ENCODE measurements at places on chromosomes 11 and 22.

GRCh38 chr11:85874265-85874664 lies 19.1 kb downstream of the CCDC83 start:
- no peak for DNase-seq

GRCh38 chr22:49768077-49768910 lies 59.4 kb downstream of the BRD1 start:
- DNase-seq, result no peak

DNA sequence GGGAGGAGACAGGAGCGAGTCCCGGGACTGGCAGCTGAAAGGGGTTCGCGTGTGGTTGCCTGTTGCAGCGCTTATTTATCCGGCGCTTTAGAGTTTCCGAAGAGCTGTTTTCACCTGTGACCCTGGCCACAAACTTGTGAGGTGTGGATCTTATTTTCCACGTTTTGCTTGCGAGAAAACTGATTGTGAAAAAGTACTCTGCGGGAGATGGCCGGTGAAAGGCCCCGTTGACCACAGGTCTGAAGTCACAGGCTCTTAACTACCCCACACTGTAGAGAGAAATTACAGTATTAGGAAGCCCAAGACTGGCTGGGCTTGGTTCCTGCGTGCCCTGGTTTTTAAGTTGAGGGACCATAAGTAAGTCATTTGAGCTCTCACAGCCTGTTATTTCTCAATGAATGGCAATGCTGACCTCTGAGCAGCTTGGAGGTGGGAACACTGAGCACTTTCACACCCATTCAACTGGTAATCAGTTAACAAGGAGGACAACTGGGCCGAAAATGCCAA lies 379 bp upstream of the RAB38 start:
- DNase-seq, result no peak

GRCh38 chr22:48943567-48944432 lies 883.9 kb downstream of the BRD1 start:
- peak; percentile 22 for DNase-seq

DNA sequence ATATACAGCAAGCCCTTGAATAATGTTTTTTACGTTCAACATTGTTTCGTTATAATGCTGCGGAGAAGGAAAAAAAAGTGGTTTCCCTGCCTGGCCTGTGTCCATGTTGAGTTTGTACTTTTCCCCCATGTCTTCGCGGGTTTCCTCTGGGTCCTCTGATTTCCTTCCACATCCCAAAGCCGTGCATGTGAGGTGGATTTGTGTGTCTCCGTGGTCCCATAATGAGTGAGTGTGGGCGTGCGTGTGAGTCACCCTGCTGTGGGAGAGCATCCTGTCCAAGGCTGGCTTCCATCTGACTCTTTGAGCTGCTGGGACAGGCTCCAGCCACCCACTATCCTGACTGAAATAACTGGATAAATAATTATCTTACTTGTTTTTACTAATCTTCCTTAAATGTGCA lies 29.6 kb upstream of the SNX19 start:
- peak; percentile 0 for DNase-seq

GRCh38 chr11:120392793-120393192 lies 56.6 kb downstream of the ARHGEF12 start:
- DNase-seq, result no peak

DNA sequence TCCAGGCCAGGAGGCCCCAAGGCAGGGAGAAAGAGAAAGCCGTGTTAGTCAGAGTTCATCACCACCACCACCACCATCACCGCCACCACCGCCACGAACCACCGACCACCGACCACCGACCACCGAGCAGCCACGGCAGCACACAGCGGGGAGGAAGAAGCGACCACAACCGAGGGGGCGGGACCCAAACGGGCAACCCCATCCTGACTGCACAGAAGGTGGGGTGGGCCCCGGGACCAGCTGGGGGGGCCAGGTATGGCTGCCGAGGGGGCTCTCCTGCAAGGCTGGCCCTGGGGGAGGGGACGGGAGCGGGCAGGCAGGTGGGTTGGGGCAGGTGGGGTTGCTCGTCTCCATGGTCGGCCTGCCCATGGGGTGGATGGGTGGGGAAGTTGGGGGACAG lies 34.2 kb downstream of the SYT7 start:
- no peak for DNase-seq

GRCh38 chr11:120055646-120056045 lies 82.3 kb downstream of the TRIM29 start:
- DNase-seq, result no peak

DNA sequence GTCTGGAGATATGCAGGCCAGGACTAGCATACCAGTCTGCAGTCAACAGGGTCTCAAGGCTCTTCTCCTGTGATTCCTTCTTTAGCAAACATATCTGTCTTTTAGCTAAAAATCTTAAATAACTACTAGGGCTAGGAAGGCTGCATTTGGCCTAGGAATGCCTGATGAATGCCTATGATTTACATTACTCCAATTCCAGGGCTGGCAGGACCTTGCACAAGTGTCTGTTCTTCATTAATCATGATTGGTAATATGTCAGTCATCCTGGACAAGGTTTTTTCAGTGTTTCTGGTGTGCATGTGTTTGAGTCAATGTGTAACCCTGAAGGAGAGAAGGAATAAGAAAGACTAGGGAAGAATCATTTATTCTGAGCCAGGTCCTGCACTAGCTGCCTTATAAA lies 280.5 kb upstream of the NARS2 start:
- DNase-seq, result no peak

- no peak for DNase-seq
Observed at GRCh38 chr11:55503449-55503848, 50.8 kb upstream of the OR4C15 start.

DNA sequence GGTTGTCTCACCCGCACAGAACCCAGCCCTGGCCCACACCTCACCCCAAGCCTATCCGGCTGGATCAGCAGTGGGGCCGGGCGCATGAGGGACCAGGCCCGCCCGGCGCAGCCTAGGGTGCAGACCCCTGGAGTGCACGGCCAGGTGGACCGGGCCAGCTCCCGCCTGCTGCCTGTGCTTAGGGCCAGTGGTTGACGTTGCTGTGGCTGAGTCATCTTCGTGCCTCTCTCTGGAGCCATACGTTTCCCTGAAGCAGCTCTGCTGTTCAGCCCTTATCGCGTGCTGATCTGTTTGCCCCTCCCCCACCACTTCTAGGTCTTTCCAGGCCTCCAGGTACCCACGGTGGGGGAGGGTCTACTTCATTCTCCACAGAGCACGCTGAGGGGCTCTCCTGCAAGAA lies 39.5 kb downstream of the CDKN1C start:
- DNase-seq, result no peak

- no peak for DNase-seq
Observed at GRCh38 chr11:7671347-7672215, 1.7 kb downstream of the CYB5R2 start.

DNA sequence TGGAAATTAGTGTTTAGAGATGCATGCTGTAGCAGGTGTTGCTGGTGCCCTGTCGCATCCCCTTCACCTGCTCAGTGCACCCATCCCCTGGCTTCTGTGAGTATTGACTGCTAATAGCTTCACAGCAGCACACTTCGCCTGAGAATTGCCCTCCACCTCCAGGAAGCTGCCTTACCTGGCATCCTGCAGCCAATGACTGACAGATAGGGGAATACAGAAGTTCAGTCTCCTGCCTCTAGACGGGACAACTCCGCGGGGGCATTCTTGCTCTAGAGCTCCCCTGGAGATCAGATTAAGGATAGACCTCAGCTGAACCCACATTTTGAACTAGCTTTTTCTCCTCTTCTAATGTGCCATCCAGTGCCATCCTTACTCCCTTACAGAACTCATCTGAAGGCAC lies 9.3 kb upstream of the CD3E start:
- DNase-seq, result no peak

GRCh38 chr11:64485074-64485473 lies 105.9 kb upstream of the SLC22A12 start:
- no peak for DNase-seq

GRCh38 chr11:123798513-123799252 lies 7.5 kb downstream of the OR6M1 start:
- DNase-seq, result no peak

GRCh38 chr11:34891611-34892010 lies 24.6 kb downstream of the APIP start:
- no peak for DNase-seq

GRCh38 chr11:65382804-65383368 lies 440 bp upstream of the SLC25A45 start:
- no peak for DNase-seq

DNA sequence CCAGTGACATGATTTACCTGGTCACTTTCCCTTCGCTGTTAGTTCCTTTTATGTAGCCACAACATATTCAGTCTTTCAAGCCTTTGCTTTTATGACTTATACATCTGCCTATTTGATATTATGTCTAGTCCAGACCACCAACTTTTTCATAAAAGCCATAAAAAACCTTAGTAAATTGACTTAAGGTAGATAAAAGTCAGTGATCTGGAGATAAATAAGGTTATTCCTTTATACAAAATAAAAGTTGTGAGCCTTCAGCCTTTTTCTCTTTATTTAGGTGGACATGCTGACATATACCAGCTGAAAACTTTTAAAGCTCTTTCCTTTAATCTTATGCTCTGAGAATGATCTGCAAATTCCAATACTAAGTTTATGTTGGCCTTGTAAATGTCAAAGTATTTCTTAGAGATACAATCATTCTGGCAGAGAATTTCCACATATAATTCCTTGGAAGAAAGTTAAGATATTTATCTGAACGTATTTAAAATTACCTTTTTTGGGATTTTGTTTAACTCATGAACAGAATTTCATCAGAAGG lies 690.4 kb upstream of the CHORDC1 start:
- no peak for DNase-seq

DNA sequence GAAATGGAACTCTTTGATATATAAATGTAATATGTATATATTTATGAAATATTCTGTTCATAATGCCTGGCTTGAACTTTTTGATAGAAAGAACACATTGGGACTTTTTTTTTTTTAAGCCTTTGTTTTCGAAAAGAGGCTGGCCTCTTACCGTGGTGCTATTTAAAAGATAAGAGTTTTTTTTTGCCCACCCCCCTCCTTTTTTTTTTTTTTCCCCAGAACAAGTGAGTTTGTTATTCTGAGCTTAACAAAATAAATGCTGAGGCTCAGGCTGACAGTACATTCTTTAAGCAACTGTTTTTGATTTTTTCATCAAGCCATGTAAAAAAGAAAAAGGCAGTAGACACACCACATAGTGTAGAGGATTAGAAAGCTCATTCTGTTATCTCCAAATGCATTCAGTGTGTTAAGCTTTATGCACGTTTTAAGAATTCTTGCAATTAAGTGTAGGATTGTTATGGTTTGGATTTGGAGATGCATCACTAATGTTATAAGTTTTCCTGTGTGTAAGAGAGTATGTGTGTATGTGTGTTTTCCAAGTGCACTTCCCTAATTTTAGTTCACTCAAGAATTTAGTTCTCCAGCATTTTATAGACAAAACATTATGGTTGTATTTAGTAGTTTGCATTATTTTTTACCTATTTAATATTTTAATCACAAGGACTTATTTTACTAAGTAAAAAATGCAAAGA lies 12.0 kb downstream of the PDHX start:
- DNase-seq, result no peak

DNA sequence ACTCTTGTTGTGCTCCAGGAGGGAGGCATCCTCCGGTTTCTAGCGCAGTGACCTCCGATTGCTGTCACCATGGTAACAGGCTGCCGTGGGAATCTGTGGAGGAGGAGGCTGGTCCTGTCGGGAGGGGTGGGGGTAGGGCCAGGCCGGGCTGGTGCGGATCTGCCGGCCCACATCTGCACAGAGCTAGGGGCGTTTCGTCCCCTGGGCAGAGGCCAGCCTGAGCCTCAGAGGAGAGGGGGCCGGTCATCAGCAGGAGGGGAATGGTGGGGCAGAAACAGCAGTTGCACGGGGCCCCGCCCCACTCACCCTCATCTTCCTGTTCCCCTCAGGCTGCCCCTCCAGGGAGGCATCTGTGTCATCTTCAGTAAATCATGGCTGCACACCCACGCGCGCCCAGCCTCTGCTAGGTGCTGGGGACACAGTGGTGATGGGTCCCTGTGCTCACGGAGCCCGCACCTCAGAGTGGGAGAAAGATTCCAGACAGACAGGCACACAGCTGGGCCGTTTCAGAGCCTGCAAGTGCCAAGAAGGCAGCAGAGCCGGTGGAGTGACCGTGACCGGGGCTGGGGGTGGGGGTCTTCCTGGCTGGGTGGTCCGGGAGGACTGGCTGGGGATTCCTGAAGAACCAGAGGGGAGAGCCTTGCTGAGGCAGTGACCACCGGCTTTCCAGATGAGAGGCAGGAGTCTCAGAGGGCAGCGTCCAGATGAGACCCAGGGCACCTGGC lies 120.5 kb downstream of the CACNA1I start:
- DNase-seq, result peak; percentile 55

GRCh38 chr11:773830-774229 lies 3.5 kb downstream of the GATD1 start:
- DNase-seq, result no peak

- DNase-seq, result no peak
Observed at GRCh38 chr22:22520667-22521602, 865 bp upstream of the ZNF280A start.

DNA sequence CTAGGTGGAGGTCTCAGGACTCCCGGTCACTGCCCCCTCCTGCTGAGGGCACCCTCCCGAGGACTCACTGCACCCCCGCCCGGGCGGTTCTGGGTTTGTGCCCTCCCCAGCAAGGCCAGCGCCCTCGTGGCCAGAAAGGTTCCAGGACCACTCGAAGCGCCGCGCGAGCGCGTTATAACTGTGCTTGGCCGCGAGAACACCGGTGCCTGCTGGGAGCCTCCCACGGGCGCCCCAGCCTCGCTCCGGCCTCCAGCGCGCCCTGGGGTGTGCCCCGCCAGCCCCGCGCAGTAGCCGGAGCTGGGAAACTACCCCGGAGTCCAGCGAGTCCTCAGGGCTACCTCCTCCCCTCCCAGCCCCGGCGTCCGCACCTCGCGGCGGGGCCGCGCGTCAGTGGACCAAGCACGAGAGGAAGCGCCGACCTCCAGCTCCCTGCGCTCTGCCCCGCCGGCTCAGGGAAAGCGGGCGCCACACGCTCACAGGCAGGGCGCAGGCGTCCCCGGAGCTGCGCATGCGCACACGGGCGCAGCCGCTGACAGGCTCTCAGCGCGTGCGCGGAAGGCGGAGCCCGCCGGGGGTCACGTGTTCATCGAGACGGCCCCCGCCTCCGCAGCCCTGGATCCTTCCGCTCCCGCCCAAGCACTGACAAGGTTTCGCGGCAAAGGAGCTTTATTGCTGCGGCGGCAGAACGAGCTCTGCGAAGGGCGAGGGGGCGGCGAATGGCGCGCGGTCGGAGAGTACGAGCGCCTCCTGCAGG lies at the start of gene SCO2:
TSS of gene SCO2 (minus strand) at position 495 of the 754 bp plus-strand sequence. CDS start 1,187 bp downstream, outside the sequence.
- DNase-seq, result peak; percentile 90

- no peak for DNase-seq
Observed at GRCh38 chr11:92917927-92918326, 51.5 kb upstream of the MTNR1B start.
